ENCODE measurements at places on chromosomes 16 and 17.

DNA sequence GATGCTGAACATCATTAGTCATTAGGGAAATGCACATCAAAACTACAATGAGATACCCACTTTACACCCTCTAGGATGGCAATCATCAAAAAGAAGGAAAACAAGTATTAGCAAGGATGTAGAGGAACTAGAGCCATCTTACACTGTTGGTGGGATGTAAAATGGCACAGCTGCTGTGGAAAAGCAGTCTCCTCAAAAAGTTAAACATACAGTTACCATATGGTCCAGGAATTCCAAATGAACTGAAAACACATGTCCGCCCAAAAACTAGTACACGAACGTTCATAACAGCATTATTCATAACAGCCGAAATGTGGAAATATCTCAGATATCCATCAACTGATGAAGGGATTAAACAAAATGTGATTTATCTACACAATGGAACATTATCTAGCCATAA is 7.0 kb downstream of the FBF1 start:
- DNase-seq, result no peak

GRCh38 chr17:17437461-17437860 is 39.3 kb upstream of the MED9 start:
- DNase-seq, result no peak

GRCh38 chr17:66783656-66784381 is 51.1 kb upstream of the CACNG5 start:
- DNase-seq, result no peak

DNA sequence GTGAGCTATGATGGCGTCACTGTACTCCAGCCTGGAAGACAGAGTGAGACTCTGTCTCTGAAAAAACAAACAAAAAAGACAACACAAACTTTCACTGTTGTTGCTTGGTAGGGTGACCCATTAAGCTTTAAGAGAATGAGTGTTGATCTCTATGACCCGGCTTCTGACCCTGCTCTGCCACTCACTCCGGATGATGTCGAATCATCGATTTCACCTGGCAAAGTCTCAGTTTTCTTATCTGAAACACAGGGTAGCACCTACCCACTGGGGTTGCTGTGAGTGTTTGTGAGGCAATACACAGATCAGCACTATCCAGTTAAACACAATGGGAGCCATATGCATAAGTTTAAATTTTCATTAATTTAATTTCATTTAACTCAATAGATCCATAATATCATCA is 20.6 kb upstream of the IRF8 start:
- no peak for DNase-seq

DNA sequence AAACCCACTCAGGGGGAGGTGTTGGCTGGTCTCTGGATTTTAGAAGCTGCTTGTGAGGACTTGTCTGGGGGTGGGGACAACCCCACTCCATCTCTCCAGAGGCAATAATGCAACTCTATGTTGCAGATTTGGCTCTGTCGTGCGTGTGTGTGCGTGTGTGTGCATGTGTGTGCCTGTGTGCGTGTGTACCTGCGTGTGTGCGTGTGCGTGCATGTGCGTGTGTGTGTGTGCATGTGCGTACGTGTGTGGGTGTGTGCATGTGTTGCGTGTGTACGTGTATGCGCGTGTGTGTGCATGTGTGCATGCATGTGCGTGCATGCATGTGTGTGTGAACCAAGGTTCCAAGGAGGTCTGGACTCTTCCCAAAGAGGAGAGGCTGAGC is 120.4 kb upstream of the LHX1 start:
- DNase-seq, result no peak

GRCh38 chr16:85664580-85665372 is 24.0 kb downstream of the GINS2 start:
- peak; percentile 55 for DNase-seq

GRCh38 chr17:9645851-9646545 is 681 bp downstream of the USP43 start:
- DNase-seq, result peak; percentile 3

DNA sequence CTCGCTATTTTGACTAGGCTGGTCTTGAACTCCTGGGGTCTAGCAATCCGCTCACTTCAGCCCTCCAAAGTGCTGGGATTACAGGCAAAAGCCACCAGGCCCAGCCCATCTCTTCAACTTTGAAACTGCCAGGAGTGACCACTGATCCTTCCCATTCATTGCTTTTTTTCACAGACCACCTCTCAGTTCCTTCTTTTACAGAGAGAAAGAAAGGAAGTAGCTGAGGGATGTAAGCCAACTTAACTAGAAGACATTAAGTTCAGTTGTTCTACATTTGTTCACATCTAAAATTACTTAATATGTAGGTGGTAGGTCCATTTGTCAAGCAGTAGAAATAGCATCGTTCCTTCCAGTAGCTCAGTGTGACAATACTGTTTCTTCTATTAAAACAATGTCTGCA is 219.8 kb downstream of the STX8 start:
- peak; percentile 23 for DNase-seq

DNA sequence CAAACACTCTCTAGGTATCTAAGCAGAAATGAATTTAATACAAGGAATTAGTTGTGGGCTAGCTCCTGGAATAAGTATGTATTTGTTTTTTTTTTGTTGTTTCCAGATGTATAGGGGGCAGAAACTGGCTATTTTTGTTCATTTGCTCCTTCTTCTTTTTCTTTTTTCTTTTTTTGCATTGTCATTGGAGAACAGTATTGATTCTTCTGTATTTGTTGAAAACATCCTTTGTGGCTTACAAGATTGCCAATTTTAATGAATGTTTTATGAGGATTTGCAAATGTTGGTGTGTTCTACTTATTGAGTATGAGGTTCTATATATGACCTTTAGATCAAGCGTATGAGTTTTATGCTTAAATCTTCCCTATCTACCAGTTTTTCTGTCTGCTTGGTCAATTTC is 5.6 kb upstream of the PCTP start:
- no peak for DNase-seq

DNA sequence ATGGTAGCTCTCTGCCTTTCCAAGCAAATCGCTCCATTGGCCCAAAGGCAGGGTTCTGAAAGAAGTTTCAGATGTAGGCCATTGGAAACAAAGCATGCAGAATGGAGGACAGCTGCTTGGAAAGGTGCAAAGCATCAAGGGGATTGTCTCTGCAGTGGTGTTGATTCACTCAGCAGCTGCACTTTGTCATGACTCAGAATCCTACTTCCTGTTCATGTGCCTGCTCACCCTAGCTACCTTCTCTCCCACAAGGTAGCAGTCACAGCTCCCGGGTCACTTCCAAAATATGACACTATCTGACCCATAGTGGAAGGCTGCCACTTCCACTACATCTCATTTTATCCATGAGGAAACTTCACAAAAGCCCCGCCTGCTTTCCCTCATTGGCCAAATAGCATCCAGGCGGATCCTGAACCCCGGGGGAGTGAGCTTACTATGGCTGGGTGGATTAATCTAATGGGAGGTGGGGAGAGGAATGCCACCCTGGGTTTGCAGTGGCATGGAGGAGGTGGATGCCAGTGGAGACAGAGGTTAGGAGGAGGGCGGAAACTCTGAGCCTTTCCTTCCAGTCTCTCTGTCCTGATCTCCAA is 74.7 kb upstream of the NKD1 start:
- DNase-seq, result no peak

DNA sequence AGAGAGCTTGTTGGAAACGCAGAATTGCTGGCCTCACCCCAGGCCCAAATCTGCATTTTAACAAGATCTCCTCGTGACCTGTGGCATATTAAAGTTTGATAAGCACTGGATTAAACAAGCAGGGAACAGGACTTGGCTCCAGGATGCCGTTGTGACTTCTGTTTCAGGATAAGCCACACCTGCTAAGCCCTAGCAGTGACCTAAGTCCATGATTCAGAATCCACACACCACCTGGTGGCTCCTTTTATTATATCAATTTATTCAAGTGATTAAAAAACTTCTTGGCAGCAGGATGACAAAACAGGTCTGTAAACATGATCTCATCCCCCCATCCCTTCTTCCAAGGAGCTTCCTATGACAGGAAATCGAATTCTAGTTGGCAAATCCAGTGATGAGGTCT is 9.1 kb downstream of the NAGPA start:
- peak; percentile 42 for DNase-seq

GRCh38 chr17:34858591-34859565 is 102.4 kb downstream of the CCT6B start:
- no peak for DNase-seq

GRCh38 chr17:34318474-34318873 is 761 bp upstream of the CCL8 start:
- DNase-seq, result no peak

GRCh38 chr17:63286254-63286653 is 159.9 kb downstream of the CYB561 start:
- DNase-seq, result no peak

- peak; percentile 94 for DNase-seq
These were observed 51.2 kb downstream of the RPA1 start for GRCh38 chr17:1880851-1881630.

DNA sequence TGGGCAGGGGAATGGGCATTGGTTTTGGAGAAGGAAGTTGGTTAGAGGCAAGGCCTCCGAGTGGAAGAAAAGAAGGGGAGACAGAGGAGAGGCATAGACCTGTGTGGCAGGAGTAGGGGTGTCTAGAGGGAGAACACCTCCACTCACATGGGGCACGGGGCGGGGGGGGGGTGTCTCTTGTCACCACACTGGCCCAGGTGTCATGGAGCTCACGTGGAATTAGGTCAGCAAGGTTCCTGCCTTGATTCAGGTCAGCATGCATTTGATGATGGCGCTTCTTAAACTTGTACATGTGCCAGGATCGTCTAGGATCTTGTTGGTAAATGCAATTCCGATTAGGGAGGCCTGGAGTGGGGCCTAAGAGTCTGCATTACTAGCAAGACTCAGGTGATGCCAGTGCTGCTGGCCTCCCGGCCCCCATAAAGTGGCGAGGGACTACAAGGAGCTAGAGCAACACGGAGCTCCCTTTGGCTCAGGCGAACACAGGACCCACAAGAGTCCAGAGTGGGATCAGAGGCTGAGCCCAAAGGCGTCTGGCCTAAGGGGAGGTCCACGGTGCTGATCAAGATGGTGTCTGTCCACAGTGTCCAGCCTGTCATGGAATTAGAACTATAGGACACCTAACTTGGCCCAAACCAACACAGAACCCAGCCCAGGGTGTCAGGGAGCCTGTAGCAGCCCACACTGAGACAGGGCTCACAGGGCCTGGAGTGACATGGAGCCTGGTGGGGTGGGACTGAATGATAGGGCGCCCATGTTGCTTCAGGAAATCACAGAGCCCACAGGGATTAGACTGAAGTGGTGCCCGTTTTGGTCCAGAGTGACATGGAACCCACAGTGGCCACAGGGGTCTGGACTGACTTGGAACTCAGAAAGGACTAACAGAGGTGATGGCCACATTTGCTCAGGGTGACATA is 16.7 kb downstream of the EPOP start:
- peak; percentile 49 for DNase-seq

DNA sequence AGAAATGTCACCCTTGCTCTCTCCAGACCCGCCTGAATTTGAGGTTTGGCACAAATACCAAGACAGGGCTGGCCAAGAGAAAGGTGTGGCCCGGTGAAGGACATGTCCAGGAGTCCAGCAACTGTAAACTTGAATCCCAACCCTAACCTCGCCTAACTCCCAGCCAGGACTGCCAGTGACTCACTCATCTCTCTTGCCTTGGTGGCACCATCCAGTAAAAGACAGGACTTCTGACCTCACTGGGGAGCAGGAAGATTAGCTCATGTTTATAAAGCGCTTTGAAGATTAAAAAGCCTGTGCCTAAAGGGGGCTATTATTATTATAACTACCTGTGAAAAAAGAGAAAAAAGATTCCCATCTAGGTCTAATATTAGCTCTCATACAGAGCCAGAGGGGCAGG is 335.3 kb downstream of the SOX9 start:
- no peak for DNase-seq

- no peak for DNase-seq
These were observed 8.0 kb downstream of the SMG6 start for GRCh38 chr17:2295575-2295974.

DNA sequence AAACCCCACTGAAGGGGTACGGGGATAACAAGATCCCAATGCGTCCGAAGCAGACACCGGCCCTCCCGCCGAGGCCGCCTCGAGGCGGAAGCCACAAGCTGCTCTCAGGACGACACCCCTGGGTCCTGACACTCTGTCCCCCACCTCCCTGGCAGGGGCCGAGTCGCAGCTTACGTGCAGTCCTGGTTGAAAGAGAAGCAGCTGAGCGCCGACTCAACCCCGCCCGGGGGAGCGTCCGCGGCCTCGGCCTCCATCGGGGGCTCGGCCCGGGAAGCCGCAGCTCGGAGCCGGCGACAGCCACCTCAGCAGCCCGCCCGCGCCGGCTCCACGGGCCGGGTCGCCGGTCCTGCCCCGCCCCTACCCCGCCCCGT is at the start of gene WIPI1:
Gene WIPI1, minus strand, starts transcription at position 329 of the 371 bp plus-strand sequence. Its CDS starts 75 bp downstream, at position 254.
- peak; percentile 59 for DNase-seq

DNA sequence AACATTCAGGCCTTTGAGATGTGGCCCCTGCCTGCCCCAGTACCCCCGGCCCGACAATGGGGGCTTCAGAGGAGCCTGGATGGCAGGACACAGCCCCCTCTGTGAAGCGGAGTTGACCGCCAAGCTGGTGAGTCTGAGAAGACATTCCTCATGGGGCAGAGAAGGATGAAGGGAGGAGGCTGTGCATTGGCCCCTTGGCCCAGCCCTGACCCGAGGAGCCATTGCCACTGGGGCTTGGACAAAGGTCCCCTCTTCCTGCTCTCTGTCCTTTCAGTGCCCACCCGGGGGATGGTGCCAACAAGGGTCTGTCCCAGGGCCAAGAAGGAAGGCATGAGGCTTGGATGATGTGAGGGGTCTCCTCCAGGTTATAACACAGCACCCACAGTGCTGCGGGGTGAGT is 30.9 kb upstream of the PHB1 start:
- DNase-seq, result no peak

DNA sequence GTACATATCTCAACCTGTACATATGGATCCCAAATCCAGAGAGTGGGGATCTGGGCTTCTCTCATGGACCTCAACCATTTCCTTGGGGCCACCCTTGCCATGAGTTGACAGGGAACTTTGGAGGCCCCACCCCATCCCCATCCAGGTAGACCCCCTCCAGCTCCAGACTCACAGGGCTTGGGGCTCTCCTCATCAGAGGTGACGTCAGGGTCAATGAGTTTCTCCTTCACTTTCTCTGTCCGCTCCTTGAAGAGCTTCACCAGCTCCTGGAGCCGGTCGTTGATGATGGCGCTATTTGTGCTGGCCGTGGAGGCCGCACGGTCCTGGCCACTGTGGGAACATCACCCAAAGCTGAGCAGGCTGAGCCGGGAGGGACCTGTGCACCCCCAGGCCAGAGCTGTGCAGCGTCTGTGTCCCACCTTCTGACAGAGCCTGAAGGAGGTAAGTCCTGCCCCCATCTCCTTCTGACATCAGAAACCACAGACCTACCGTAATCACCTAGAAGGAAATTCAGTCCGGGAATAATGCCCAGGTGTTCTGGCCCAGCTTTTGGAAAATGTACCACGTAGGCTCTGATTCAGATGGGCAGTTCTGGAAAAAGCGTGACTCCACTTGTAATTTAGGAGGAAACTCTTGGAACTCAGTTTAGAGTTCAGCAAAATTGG is 50.6 kb downstream of the CNGB1 start:
- no peak for DNase-seq
